ENCODE measurements at places on chromosomes 7 and 10.

- no peak for DNase-seq
Observed at GRCh38 chr7:50761713-50762112, 21.0 kb downstream of the GRB10 start.

DNA sequence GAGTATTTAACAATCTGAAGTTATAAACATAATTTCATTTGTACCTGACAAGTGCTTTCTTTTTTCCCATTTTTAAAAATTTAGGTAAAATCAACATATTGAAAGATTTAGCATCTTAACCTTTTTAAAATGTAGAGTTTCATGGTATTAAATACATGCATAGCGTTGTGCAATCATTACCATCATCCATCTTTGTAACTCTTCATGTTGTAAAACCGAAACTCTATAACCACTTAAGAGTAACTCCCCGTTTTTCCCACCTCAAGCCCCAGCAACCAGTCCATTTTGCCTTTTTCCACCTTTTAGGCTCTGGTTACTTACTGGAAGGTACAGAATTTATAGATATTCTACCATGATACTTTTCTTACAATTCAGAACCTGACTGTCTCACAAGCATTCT lies 892.5 kb downstream of the DNAJB9 start:
- DNase-seq = no peak

- no peak for DNase-seq
Observed at GRCh38 chr10:36455526-36456133, 669.8 kb upstream of the ANKRD30A start.

DNA sequence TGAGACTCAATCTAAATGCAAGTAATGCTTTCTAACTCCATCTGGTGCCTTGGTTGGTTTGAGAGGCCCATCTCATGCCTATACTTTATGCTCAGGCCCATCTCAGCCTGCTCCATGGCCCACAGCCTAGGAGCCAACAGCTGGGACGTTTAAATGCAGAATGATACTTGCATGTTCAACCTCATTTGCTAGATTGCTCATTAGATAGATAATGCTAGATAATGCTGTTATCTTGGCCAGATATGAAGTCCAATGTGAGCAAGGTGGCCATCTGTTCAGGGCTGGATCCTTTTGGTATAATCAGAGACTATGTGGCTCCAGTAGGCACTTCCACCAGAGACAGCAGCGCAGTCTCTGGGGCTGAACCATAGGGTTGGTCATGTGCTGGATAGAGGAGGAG lies 321.6 kb upstream of the PHYHIPL start:
- DNase-seq = no peak

- no peak for DNase-seq
Observed at GRCh38 chr10:78899996-78900714, 168.6 kb upstream of the ZMIZ1 start.

GRCh38 chr7:73852500-73852899 lies 8.5 kb upstream of the TMEM270 start:
- DNase-seq = no peak

- no peak for DNase-seq
Observed at GRCh38 chr10:16986082-16986405, 143.6 kb downstream of the CUBN start.

DNA sequence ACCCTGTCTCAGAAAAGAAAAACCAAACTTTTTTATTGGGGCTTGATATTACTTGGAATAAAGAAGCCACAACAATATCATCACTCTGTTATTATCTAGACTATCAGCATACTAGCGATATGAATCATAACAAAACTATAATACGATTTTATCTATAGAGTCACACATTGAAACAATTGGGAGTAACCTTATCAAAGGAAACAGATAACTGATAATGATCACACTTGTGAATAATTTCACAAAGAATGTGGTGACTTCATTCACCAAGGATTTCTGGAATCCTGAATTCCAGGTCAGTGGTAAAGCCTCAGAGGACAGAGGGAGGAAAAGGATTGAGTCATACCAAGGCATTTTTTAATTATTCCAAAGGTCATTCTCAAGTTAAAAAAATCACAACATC lies 32.1 kb upstream of the NMT2 start:
- no peak for DNase-seq

- DNase-seq = no peak
Observed at GRCh38 chr7:115471891-115472290, 550.0 kb downstream of the MDFIC start.

DNA sequence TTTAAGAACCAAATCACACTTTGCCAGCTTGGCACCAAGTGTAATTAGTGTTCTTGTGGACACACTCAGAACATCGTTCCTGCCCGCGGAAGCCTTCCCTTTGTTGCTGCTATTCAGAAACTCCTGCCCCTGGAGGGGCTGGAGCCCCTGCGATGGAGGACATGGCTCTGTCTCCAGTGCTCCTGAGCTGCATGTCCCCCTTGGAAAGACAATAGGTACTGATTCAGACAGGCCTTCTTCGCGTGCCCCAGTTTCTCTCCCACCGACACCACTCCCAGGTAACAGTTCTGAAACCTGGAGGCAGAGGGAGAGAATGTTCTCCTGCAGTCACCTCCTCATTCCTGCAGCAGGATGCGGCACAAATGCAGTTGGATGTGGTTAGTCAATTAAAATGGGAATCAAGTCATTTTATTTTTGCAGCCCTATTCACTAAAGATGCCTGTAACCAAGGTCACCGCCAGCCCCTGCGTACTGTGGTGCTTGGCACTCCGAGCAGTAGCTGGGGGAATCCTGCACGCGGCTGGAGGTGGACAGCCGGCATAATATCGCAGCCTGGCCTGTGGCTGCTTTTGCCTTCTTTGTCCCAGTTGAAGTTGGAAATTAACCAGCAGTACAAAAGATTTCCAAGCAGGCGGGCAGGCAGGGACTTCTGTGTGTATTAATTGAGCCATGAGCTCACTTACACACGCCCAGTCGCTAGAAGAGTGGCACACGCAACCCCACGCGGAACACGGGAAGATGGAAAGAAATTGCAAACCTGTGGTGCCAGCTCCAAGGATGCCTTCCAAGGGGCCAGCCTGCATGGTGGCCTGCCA lies 205.7 kb downstream of the EBF3 start:
- DNase-seq = no peak

DNA sequence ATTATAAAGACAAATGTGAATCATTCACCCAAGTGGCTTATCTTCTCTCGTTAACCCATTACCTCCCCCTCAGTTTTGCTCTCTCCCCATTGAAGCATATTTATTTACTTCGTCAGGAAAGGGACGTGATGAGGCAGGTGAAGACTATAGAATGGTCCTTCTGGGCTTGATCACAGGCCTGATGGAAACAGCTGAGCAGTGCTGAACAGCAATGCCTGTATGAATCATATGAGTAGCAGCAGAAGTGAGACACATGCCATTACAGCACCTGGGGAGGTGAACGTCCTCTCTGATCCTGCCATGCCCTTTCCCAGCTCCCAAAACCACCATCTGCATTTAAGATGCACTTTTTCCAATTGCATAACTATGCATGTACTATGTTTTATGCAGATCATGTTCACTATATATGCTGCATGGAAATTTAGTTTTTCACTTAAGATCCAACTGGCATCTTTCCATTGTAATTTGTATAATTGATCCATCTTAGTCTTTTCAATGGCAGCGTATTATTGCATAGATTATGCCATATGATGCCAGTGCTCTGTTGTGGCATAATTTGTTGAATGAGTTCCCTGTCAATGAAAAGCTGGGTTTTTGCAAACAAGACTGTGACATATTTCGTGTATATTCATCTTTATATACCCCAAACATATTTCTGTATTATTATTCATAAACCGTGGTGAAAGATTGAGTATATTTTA lies 105.3 kb downstream of the CXCL12 start:
- no peak for DNase-seq

DNA sequence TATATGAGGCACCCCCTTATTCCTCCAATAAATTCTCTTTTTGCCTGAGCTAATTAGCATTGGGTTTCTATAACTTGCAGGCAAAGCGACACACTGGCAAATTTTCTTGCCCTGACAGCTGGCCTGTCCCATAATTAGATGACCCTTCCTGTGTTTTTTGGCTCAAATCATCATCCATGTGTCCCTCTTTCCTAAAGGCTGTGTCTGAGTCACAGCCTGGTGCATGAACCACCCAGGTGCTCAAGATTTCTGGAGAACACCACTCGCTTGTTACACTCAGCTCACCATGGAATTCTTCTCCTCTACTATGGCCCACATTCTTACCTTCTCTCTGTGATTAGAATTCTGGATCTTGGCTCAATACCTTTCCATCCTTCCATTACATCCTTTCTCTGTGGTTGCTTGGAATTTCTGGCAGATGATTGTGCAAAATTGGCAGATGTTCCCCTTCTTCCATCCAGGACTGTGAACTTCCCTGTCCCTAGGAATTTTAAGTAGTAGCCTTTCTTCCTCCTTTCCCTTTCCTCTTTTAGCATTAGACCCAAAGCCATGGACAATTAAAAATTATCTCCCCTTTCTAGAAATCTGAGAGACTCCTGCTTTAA lies 116.0 kb upstream of the ANKRD1 start:
- no peak for DNase-seq

DNA sequence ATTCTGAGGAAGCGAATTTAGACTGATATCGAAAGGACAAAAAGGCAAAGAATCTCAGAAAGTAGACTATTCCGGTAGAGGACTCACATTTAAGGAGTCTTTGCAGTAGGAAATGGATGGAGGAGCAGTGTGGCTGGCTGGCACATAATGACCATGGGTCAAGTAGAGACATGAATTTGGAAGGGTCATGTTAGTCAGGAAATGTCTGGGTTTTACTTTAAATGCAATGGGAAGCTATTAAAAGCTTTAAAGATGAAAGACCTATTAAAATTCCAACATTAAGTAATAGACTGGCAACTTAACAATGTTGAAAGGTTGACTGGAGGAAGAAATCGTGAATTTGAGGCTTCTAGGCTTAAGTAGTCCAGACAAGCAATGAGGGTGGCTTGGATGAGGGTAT lies 90.0 kb upstream of the SEMA3C start:
- DNase-seq = no peak

Measured in cortex of kidney (tissue), 1 donor.